ENCODE measurements at places on chromosomes 3 and 15. TPM values are rescaled to one million over a fixed set of nuclear protein-coding genes. Genes with fewer than 3 reads are reported as not detected.

- DNase-seq = no peak
Measured at GRCh38 chr15:55221090-55222011, 24.6 kb upstream of the RSL24D1 start.

DNA sequence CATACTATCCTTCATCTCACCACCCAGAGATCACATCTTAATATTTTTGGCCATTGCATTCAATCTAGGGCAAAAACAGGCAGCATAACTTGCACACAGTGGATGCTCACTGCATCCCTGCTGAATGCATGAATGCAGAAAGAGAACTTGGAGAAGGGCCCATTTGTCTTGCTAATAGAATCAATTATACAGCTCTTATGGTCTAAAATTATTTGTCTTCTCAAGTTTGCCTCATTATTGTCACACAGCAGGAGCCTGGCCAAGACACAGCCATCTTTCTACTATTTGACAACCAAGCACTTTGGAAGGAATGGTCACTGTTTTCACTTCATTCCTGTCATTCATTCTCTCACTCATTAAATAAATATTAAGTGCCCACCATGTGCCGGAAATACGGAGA is 1.2 kb upstream of the ARHGEF26 start:
- DNase-seq = no peak

GRCh38 chr3:107969994-107970819 is 120.6 kb downstream of the CD47 start:
- DNase-seq = no peak

- no peak for DNase-seq
Measured at GRCh38 chr3:134350266-134350665, 24.0 kb downstream of the AMOTL2 start.

DNA sequence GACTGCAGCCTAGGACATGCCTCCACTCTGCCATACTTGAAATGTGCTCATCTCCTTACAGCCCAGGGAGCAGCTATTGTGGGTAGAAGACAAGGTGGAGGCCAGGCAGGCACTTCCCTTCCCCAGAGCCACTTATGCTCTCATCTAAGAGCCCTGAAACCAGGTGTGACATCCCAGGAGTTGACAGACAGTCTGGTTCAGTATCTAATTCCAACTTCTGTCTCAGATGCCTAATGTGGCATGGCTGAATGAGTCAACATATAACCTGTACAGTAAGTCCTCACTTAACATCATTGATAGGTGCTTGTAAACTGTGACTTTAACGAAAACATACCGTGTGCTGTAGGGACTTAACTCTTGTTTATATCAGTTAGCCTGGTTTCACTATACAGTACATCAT is 1.2 kb upstream of the CAPN3 start:
- no peak for DNase-seq

- DNase-seq = no peak
Measured at GRCh38 chr3:169841171-169841570, 28.5 kb upstream of the LRRC34 start.

GRCh38 chr3:169550284-169550683 is 113.2 kb downstream of the MECOM start:
- DNase-seq = no peak

- DNase-seq = no peak
Measured at GRCh38 chr3:150419076-150419868, 11.2 kb downstream of the TSC22D2 start.

TPRG1 gene
- total RNA-seq = 0.04 TPM

C3orf20 gene
- not detected for total RNA-seq

TNNC1 gene
- total RNA-seq = 8.5 TPM

LRTM1 gene
- total RNA-seq = 0.56 TPM

MRPL47 gene
- total RNA-seq = 48.2 TPM

CRTC3 gene
- 15.5 TPM for total RNA-seq

MEIS2 gene
- 18.1 TPM for total RNA-seq

GMNC gene
- total RNA-seq = not detected
